ENCODE measurements at places on chromosomes 11 and 22.

GRCh38 chr11:120643284-120643683 lies 131.7 kb downstream of the GRIK4 start:
- no peak for DNase-seq

DNA sequence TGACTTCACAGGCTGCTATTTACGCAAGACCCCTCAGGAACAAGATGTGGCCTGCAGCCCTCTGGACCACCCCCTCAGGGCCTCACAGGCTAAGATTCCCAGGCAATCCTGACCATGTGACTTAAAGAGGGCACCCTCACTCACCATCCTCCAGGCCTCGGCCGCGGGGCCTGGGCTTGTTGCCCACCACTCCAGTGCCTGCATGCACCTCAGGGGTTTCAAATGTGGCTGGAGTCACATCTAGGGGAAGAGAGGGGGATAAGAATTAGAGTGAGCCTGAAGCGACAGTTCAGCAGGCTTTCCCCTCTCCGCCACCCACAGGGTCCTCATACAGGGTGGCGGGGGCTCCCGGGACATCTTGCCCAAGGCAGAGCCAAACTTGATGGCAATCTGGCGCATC lies 2.1 kb downstream of the ESS2 start:
- DNase-seq: no peak

GRCh38 chr22:30519842-30520425 lies 14.4 kb upstream of the SEC14L4 start:
- DNase-seq: no peak

- DNase-seq: no peak
Measured at GRCh38 chr11:67304511-67305113, 1.3 kb downstream of the SSH3 start.

GRCh38 chr11:112558691-112559090 lies 298.0 kb upstream of the PLET1 start:
- DNase-seq: no peak

GRCh38 chr22:37884420-37884819 lies 21.7 kb upstream of the MICALL1 start:
- DNase-seq: no peak

DNA sequence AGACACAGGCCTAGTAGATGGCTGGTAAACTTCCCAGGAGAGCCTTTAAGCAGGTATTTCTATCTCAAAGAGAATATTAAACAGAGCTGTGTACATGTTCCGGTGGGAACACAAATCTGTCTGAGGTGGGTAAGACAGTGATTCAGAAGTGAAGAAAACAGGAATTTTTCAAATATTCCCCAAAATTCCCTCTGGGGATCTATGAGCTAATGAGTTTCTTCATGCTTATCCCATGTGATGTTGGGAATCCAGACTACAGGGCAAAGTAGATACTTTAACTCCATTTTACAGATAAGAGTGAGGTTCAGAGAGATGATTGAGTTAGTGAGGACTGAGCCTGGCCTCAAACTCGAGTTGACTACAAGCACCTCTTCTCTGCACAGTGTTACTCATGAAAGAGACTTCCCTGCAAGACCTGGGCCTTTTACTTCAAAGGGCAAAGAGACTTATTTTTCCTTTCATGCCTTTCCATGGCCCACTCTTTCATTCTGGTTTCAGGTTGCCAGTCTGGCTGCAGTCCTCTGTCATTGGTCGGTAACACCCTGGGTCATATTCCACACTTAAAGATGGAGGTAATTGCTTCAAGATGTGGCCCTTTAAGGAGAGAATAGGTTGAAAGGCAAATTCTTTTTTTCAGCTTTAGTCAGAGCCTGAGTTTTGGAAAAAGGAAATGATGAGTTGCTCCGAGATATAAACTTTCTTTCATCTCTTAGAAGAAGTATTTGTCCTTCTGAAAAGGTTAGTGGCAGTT lies 70.1 kb downstream of the CYB5R2 start:
- DNase-seq: no peak

DNA sequence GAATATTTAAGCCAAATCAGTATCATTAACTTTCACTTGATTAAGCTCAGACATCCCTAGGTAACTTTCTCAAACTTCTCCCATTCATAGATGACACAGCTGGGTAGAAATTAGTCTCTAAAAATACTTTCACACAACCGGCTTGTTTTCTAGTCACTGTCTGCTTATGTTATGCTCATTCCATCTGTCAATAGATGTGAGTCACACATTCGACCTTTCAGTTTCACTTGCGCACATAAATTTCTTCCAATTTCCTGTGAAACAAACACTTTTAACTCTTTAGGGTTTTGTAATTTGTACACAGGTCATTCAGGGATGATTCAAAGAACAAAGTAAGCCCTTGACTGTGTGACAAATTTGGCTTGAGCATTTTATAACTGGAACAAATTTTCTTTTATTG lies 723.0 kb downstream of the KCNA4 start:
- no peak for DNase-seq

DNA sequence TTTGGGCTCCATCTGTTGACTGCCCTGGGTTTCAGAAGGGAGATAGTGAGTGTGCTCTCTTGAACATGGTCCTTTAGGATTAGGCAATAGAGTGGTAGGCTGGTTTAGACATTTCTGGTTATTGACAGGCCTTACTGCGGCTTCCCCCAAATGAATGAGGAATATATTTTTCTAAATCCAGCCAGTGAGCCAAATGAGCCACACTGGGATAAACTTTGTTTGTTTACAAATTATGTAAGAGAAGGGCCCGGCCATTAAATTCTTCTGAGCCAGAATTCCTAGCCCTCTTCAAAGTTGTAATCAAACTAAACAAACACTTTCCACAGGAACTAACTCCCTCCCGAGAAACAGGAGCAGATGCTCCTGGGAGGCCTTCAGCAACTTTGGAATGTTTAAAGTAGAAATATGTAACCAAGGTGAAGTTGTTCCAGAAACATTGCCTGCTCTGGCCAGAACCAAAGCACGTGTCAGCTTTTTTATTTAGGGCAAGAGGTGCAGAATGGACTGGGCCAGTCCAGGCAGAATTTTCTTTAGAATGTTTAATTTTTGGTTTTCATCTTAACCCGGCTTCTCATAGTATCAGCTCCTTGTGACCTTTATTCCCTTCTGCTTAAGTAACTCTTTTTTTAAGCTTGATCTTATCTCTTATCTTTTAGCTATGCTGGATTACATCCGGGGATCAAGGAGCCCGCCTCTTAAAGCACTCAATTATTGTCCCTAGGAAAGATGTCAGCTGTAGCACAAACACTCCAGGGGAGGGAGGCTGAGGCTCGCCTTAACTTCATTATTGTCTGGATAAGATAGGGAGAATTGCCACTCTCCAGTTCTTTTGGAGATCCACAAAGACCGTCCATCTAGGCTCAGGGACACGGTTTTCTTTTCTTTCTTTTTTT lies 28.7 kb downstream of the ZNRF3 start:
- no peak for DNase-seq

- peak; percentile 23 for DNase-seq
Measured at GRCh38 chr11:131691181-131692041, 321.0 kb downstream of the NTM start.

GRCh38 chr11:15418921-15419320 lies 304.2 kb downstream of the INSC start:
- no peak for DNase-seq

GRCh38 chr22:27063406-27063805 lies 406.0 kb downstream of the MIAT start:
- DNase-seq: no peak

GRCh38 chr22:32712644-32713355 lies 88.7 kb upstream of the TIMP3 start:
- no peak for DNase-seq

GRCh38 chr22:27114186-27114585 lies 456.8 kb downstream of the MIAT start:
- no peak for DNase-seq

DNA sequence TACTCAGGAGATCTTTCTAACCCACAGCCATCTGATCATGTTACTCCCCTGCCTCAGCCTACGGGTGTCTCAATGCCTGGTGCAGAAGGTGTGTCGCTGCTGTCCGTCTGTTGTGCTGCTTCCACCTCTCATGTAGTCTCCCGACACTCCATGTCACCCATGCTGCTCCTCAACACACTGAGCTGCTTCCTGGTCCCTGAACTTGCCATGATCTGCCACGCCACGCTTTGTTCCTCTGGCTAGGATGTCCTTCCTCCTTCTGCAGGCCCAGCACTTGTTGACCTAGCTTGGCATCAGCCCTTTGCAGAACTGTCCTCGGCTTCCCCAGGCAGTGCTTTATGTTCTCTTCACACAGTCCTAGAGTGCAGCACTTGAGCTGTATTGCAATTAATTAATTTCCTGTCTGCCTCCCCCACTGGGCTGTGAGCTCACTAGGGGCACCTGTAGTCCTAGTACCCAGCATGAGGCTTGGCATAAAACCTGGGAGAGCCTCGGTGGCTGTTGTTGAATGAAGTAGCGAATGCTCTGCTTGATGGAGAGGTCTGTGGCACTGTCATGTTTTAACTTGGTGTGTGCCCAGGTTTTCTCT lies 9.5 kb downstream of the GTPBP1 start:
- no peak for DNase-seq

DNA sequence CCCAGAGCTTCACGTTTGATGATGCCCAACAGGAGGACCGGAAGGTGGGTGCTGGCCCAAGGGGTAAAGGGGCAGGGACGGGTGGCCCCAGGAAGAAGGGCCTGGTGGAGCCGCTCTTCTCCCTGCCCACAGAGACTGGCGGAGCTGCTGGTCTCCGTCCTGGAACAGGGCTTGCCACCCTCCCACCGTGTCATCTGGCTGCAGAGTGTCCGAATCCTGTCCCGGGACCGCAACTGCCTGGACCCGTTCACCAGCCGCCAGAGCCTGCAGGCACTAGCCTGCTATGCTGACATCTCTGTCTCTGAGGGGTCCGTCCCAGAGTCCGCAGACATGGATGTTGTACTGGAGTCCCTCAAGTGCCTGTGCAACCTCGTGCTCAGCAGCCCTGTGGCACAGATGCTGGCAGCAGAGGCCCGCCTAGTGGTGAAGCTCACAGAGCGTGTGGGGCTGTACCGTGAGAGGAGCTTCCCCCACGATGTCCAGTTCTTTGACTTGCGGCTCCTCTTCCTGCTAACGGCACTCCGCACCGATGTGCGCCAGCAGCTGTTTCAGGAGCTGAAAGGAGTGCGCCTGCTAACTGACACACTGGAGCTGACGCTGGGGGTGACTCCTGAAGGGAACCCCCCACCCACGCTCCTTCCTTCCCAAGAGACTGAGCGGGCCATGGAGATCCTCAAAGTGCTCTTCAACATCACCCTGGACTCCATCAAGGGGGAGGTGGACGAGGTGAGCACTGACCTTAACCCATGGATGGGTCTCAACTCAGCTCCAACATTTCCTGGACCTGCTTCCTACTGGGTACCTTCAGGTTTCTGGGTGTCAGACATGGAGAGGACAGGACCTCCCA lies 2.0 kb downstream of the RIC8A start:
- DNase-seq: no peak

DNA sequence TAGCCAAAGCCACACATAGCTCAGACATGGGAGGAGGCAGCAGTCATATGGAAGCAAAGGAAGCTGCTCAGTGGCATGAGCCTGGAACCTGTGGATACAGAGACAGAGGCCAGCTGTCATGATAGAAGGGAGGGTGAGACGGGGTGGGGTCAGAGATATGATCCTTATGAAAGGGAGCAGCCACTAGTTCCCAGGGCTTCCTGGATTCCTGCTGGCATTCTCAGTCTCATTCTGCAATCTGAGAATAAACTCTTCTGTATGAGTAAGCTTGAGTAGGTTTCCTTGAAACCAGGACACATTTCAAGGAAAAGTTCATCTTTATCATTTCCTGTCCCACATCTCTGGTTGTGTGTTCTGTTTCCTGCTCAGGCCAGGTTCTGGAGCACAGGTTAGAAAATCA lies 220.2 kb upstream of the SNX19 start:
- no peak for DNase-seq

- no peak for DNase-seq
Measured at GRCh38 chr11:62575156-62575555, 1.5 kb upstream of the EEF1G start.

GRCh38 chr11:118430956-118431355 lies 5.3 kb upstream of the KMT2A start:
- no peak for DNase-seq

GRCh38 chr11:96781082-96781481 lies 391.3 kb downstream of the JRKL start:
- no peak for DNase-seq

DNA sequence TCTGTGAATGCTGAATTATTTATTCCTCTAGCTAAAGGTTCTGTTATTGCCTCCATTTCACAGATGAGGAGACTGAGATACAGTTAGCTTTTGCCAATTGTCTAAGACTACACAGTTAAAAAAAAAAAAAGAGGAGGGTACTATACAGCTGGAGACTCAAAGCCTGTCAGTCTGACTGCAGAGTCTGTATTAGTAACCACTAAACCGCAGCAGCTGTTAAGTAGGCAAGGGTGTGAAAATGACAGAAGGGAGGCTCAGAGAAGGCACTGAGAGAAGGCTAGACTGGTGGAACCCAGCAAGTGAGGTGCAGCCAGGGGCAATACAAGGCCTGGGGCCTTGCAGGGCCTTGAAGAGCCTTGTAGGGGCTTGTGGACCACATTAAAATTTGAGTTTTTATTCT lies 181.2 kb downstream of the CSNK2A3 start:
- no peak for DNase-seq

GRCh38 chr11:77438487-77438886 lies 35.4 kb downstream of the PAK1 start:
- no peak for DNase-seq

DNA sequence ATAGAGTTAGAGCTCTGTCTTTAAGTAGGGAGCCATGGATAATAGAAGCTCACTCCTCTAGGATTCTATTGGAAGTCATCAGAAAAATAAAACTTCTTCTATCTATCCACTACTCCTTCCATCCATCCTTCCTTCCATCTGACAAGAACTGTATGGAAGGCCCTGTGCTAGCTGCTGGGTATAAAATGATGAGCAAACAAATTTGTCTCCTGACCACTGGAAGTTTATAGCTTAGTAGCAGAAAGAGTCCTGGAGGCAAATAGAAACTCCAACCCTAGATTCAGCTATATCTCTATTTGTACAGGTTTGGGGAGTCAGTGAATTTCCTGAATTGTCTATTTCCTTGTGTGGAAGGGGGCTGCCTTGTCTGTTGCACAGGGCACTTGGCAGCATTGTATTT lies 136.6 kb downstream of the ME3 start:
- DNase-seq: no peak

DNA sequence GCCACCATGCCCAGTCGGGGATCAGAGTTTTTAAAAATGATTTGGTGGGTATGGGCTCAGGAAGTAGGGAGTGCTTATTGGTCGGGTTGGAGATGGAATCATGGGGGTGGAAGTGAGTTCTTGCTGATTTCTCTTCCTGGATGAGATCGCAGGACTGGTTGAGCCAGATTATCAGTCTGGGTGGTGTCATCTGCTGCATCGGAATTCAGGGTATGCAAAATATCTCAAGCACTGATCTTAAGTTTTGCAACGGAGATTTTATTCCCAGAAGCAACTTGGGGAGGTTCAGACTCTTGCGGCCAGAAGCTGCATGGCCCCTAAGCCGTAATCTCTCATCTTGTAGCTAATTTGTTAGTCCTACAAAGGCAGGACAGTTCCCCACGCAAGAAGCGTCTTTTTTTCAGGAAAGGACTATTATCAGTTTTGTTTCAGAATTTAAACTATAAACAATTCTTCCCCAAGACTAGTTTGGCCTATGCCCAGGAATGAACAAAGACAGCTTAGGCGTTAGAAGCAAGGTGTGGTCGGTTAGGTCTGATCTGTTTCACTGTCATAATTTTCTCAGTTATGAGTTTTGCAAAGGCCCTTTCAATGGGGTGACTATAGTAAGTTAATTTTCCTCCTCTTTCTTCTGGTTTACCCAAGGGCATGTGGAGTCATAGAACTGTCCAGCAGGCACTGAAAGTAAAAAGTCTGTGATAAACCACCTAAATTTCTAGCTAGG lies 1.4 kb upstream of the PIWIL3 start:
- no peak for DNase-seq
